Trophoblast cell (in vitro differentiated cells and primary cell): ENCODE measurements at places on chromosomes 6 and 20.
A peak's percentile ranks its signal among the peaks of the same experiment; 100 is the strongest.

GRCh38 chr6:166308033-166308768, at the start of gene PRR18:
Gene PRR18 (minus strand): TSS chr6:166308392. CDS start chr6:166308142, 250 bp downstream.
- no peak for DNase-seq

GRCh38 chr20:50804437-50805348, 9.8 kb downstream of the BCAS4 start:
- DNase-seq: peak; percentile 28

DNA sequence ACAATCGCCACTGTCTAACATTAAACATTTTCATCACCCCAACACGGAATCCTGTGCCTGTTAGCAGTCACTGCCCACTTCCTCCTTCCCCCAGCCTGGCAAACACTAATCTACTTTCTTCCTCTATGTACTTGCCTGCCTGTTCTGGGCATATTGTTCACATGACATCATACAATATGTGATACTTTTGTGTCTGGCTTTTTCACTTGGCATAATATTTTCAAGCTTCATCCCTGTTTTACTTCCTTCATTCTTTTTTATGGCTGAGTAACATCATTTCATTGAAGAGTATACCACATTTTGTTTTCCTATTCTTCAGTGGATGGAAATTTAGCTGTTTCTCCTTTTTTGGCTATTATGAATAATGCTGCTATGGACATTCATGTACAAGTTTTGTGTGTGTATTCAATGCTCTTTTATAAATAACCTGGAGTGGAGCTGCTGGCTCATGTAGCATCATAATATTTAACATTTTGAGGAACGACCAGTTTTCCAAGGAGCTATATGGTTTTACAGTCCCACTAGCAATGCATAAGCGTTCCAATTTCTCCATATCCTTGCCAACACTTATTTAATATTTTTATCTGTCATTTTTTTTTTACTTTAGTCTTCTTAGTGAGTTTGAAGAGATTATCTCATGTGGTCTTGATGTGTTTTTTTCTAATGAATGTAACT, 360.1 kb downstream of the HDGFL1 start:
- DNase-seq: no peak

DNA sequence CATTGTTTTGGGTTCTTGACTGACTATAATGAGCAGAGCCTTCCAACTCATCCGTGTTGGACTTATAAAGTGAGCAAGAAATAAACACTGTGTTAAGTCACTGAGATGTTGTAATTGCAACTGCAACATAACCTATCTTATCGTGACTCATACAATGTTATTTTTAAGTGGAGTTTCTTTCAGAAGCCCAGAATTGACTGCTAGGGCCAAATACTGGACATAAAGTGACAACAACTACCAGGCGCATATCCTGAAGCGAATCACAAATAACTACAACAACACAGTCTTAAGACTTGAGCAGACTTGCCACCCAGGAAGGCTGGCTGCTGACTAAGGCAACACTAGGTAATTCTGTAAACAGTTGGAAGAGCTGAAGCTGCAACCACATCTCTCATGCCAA, 326.6 kb downstream of the COL12A1 start:
- DNase-seq: peak; percentile 30

DNA sequence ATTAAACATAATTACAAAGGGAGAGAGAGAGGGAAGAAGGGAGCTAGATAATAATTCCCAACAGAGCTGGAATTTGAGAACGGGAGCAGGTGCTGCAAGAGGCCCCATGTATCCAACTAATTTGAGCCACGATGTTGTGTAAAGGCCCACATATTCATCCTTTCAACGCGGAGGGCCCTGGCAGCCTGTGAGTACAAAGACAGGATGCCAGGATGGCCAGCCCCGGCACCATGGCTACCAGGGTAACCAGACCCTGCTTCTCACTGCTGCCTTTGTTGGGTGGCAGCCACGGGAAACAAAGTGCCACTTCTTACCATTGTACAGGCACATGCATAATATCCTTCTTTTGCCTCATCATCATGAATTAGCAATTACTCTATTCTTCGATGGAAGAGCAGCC, 492.0 kb upstream of the NRSN1 start:
- DNase-seq: no peak

GRCh38 chr6:4794140-4794707, 18.0 kb downstream of the CDYL start:
- no peak for DNase-seq

- DNase-seq: no peak
Observed at GRCh38 chr6:47780510-47781356, 1.1 kb upstream of the OPN5 start.

GRCh38 chr20:1427457-1428054, 34.7 kb upstream of the FKBP1A start:
- DNase-seq: no peak

GRCh38 chr6:156060013-156060412, 604.4 kb upstream of the NOX3 start:
- DNase-seq: no peak

DNA sequence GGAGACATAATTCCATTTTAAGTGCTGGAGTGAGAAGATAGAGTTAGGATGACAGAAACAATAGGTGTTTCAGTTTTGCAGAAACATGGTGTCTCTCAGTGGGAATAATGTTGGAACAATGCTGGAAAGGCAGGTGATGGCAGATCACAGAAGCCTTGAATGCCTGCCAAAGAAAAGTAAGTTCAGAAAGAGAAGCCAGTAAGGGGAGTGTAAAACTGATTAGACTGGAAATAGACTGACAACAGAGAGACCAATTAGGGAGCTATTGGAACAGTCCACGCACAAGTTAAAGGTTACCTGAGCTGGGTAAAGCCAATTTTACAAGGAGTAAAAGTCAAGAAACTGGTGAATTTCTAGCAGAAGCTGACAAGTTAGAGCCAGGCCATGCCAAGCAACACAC, 142.9 kb downstream of the TFAP2A start:
- no peak for DNase-seq

- no peak for DNase-seq
Observed at GRCh38 chr20:10321138-10321717, 102.6 kb downstream of the SNAP25 start.

DNA sequence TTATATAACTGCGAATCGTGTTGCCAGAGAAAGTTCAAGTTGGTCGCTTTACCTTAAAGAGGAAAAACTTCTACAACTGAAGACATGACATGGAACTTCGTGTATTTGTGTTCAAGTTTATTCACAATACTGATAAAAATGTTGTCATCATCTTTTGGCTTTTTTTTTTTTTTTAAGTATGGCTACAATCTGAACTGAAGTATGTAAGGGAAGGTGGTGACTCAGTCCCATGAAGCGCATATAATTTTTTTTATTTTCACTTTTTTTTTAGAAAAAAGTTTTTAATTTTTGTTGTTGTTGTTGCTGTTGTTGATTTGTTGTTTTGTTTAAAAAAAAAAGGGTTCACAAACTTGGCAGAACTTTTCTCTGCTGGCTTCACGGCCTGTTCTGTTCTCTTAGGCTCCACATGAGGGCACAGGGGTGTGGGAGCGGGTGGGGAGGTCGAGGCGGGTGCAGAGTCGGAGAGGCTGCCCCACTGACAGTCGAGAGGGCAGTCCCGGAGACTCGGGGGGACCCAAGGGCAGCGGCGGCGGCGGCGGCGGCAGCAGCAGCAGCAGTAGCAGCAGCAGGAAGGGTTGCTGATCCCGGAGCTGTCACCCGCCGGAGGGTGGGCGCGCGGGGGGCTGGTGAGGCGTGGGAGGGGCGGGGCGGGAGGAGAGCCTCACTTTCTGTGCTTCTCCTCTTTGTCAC, 17.0 kb downstream of the TFAP2A start:
- DNase-seq: no peak

DNA sequence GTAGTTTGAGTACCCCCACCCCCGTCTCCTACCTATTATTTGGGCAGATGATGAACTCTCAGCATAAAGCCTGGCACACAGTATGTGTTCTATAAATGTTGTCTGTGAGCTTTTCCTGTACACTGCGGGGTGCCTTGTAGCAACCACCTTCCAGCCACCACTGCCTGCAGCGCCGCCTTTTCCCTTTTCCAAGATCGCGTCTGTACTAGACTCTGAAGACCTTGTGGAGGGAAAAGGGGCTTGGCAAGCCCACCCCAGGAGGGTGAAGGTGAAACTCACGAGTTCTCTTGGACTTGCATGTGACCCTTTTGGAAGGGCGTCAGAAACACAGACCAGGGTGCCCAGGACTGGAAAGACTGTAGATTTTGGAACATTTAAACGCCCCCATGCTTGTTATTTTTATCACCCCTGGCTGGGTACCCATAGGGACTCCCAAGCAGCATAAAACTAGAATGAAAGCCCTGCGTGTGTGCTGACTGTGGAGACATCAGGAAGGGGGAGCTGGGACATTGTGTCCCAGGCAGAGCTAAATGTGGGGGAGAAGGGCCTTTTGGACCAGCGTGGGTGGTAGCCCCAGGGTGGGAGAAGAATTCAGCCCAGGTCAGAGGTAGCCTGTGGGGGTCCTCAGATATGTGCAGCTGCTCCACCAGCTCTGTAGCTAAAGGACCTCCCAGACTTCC, 8.3 kb downstream of the BAK1 start:
- no peak for DNase-seq

- peak; percentile 14 for DNase-seq
Observed at GRCh38 chr6:159805440-159806020, 5.5 kb downstream of the PNLDC1 start.

- DNase-seq: peak; percentile 32
Observed at GRCh38 chr6:71608646-71609045, 277.7 kb upstream of the RIMS1 start.
